HuH-7.5 (cell line): ENCODE measurements at places on chromosomes 5 and 9.

- DNase-seq = no peak
Measured at GRCh38 chr9:121340676-121341392, 29.2 kb downstream of the STOM start.

- no peak for DNase-seq
Measured at GRCh38 chr5:140000332-140000731, 42.8 kb downstream of the NRG2 start.

GRCh38 chr5:170538096-170538465, 34.3 kb downstream of the KCNIP1 start:
- DNase-seq = no peak

DNA sequence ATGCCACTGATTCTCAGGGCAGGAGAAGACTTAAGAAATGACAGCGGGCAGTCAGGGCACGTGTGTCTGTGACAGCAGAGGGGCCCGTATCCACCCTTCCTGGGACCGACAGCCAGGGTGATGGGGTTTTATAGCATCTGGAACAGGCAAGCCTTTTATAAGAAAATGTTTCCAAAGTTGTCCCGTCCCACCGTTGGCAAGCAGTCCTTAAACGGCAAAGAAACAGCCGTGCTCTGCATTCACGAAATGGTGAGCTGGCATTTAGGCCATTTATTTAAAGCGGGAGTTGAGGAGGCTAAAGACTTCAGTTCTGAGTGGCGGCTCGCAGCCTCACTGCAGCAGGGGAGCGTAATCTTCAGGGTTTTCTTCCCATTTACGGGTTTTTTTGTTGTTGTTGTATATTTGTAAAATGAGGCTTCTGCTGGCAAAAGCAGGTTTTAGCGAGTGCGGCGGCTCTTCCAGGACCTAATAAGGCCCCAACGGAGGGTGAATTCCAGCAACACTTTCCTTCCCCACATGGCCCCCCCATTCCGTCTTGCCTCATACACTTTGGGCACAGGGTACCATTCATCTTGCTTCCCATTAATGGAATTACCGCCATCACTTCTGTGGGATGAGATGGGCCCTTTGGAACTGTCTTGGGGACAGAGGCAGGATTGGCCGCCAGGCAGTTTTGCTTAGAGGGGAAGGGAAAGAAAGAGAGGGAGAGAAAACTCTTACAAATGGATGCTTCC, 15.8 kb downstream of the NEK6 start:
- no peak for DNase-seq

DNA sequence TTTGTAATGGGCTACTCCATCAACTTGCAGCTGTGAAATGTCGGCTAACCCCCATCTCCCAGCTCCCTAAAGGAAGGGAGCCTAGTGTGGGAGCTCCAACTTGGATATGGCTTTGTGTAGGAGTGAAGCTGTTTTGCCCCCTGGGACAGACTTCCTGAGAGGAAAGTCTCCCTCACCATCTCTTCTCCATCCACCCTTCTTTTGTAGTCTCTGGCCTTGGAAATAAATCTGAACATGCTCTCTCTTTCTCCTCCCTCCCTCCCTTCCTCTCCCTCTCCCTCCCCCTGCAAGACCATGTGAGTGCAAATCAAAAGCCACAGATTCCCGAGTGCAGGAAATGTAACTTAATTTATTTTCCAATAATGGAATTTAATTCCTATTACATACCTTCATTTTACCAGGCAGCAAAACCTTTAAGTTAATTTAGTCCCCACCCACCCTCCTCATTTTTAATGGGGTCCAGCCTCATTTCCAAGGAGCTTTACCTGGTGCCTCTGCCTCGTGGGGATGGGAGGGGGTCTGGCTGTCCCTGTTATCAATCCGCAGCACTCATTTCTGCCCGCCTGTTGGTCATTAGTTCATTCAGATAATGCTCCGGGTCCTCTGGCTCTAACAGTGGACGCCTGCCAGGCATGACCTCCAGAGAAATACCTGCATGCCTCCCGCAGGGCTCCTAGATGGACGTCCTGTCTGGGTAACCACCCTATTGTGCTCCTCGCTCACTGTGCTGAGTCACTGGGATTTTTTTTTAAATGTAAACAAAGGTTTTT, 122.9 kb upstream of the TAF11L2 start:
- DNase-seq = no peak
